ENCODE measurements at places on chromosomes 2 and 18. TPM values are rescaled to one million over a fixed set of nuclear protein-coding genes. Genes with fewer than 3 reads are reported as not detected.

MEP1B gene
- total RNA-seq = not detected

FMNL2 gene
- 15.8 TPM for total RNA-seq

DNA sequence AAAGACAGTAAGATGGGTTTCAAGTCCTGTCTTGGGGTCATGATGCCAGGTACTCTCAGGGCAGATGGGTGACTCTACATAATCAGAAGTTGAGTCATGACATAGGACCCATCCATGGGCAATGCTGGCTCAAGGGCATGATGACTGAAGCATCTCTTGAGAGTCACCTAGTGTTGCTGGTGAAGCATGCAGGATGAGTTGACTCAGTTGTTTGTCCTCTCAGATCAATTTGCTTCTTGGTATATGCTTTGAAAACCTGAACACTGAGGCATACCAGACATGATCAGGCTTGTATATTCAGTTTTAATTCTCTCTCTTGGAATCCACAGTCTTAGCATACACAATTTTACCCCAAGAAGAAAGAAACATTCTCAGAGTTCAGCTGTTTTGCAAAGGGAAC lies 658.9 kb upstream of the NXPH2 start:
- DNase-seq = no peak

- DNase-seq = no peak
These were observed 18.6 kb downstream of the SMAD2 start for GRCh38 chr18:47911877-47912276.

Data from PC-3 (cell line).